Endothelial cell of umbilical vein (primary cell): ENCODE measurements at places on chromosomes 1 and 21. TPM values are rescaled to one million over a fixed set of nuclear protein-coding genes. Genes with fewer than 3 reads are reported as not detected.

GRCh38 chr1:15385420-15385819 lies 24.3 kb upstream of the EFHD2 start:
- no peak for DNase-seq

Gene RNU1-4
- 1,319 and 2,019 TPM in 2 replicates for total RNA-seq

Gene TRAF3IP3
- total RNA-seq, result not detected in 2 replicates

GRCh38 chr1:57986432-57986831 lies 560.1 kb downstream of the OMA1 start:
- no peak for DNase-seq

DNA sequence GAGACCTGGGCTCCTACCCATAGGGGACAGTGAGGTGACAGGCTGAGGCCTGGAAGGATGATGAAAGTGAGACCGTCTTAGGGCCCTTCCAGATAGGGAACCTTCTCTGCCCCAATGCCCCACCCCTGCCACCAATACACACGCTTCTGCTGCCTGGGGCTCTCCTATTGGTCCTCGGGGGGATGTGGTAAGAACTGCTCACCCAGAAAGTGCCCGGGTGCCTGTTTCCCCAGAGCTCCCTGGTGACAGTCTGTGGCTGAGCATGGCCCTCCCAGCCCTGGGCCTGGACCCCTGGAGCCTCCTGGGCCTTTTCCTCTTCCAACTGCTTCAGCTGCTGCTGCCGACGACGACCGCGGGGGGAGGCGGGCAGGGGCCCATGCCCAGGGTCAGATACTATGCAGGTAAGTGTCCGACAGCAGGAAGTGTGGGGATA lies 948 bp downstream of the SEMA4A start:
- no peak for DNase-seq

DNA sequence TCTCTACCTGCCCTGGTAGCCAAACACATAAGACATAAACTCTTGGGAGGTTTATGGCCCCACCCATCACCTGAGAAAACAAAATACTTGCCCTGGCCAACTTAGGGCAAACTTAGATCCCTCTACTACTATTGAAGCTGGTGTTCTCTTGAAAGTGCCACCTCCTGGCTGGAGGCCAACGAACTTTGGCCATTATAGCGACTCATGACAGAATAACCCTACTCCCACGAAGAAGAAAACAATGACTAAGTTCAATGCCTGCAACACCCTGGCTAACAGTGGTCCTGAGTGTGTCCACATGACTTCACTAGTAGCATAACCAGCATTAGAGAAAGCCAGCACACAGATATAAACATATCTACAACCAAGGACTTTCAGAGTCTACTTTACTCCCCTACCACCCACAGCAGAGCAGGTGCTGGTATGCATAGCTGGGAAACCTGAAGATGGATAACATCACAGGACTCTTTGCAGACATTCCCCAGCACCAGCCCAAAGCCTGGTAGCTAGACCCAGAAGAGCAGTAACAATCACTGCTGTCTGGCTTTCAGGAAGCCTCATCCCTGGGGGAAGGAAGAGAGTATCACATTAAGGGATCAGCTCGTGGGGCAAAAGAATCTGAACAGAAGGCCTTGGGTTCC lies 81.0 kb downstream of the SLC30A10 start:
- DNase-seq, result no peak

Gene PGLYRP3
- not detected in 2 replicates for total RNA-seq

DNA sequence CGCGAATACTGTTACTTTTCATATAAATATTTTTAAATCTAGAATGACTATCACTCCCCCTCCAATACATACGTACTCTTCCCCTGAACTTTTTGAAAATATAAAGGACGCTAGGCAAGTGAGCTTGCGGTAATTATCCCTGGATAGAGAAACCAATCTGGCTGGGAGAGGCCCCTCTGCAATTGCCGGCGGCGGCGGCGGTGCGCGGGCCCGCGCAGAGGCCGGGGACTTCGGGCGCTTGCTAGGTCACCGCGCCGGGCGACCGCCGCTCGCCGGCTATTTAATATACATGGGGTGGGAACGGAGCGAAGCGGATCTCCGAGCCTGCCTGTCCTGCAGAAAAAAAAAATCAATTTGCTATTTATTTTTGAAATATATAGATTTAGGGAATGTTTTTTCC lies 416.3 kb upstream of the ESRRG start:
- no peak for DNase-seq
